Progenitor cell of endocrine pancreas (in vitro differentiated cells): ENCODE measurements at places on chromosomes 1 and 21. TPM values are rescaled to one million over a fixed set of nuclear protein-coding genes. Genes with fewer than 3 reads are reported as not detected.

- H3K27ac ChIP-seq = no peak overlapping the region
- DNase-seq = no peak
- peaks cover 82% of the 10 kb centered on the region for H3K27me3 ChIP-seq
- peaks cover 4% of the 10 kb centered on the region for H3K4me1 ChIP-seq
Observed at GRCh38 chr1:206907304-206907991, 10.2 kb downstream of the IL24 start.

Gene LENEP
- 0.84 TPM in 2 replicates for total RNA-seq

- H3K4me3 ChIP-seq = no peak overlapping the region
- H3K4me1 ChIP-seq = no peaks in the 10 kb centered on the region
- H3K36me3 ChIP-seq = no peaks in the 10 kb centered on the region
- no peak overlapping the region for H3K27ac ChIP-seq
- H3K27me3 ChIP-seq = no peaks in the 10 kb centered on the region
Observed at GRCh38 chr21:20020026-20020425, 978.2 kb upstream of the NCAM2 start.

DNA sequence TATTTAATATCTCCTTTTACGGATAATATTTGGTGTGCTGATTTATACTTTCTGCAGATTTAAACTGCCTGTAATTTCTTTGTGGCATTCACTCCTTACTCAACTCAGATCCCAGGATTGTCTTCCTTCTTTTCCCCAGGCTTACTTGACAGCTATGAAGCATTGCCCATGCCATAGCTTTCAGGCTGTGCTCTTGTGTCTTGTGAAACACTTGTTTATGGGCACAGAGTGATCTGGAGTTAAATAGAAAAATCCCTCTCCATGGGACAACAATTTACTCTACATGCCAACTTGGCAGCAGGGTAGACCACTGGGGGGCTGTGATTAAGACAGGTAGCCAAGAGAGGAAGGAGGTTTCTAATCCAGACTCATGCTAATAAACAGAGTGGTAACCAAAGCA lies 57.4 kb downstream of the PPP1R12B start:
- no peak overlapping the region for H3K27ac ChIP-seq
- H3K27me3 ChIP-seq = no peaks in the 10 kb centered on the region
- no peak for DNase-seq

DNA sequence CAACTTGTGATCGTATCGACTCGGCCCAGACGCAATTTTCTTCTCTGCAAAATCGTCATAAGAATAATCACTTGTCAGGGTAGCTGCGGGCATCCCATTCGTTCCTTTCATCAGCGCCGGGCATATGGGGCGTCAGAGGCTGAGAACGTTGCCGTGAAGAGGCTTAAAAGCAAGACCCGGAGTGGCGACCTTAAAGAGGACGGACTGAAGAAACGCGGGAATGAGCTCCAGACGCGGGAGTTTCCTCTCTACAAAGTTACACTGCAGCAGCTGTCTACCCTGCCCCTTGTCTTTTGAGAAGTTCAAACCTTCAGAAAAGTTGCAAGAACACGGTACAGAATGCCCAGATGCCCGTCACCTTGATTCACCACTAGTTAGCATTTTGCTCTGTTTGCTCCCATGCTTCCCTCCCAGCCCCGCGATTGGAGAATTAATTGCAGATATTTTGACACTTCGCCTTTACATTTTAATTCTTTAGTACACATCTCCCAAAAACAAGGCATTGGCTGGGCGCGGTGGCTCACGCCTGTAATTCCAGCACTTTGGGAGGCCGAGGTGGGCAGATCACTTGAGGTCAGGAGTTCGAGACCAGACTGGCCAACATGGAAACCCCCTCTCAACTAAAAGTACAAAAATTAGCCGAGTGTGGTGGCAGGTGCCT lies 967 bp downstream of the CENPS start:
- no peaks in the 10 kb centered on the region for H3K27me3 ChIP-seq
- H3K4me1 ChIP-seq = peaks cover 19% of the 10 kb centered on the region
- peak overlapping the region; percentile 94 for H3K27ac ChIP-seq

GRCh38 chr1:229264487-229264886 lies 6.4 kb upstream of the RAB4A start:
- H3K4me3 ChIP-seq = no peak overlapping the region
- no peak overlapping the region for H3K27ac ChIP-seq
- DNase-seq = no peak
- H3K27me3 ChIP-seq = no peaks in the 10 kb centered on the region
- peaks cover 17% of the 10 kb centered on the region for H3K36me3 ChIP-seq
- H3K4me1 ChIP-seq = peaks cover 3% of the 10 kb centered on the region

DNA sequence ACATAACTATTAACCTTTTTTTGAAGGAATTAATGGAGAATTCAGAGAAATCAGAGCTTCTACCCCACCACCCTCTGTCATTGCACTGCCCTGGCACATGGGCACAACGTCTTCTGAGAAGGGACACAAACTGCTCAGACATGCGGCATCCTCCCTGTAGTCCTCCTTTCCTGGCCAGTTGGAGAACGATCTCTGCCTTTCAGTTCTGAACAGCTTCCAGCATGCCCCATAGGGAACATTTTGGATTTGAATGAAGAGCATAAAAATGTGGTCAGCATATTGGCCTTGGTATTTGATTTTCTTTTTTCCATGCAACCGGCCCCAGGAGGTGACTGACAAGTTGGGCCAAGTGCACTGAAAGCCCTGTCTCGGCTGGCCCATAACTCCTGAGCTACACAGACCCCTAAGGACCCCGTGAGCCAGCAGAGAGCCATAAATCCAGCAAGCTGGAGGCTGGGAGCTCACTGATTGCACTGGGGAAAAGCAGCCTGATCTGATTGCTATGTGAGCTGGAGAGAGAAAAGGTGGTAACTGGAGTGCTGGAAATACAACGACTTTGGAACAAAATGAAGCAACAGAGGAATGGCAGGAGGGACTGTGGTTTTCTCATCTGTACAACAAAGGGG lies 10.9 kb upstream of the BLACAT1 start:
- no peak overlapping the region for H3K27ac ChIP-seq
- peaks cover 9% of the 10 kb centered on the region for H3K27me3 ChIP-seq
- H3K4me3 ChIP-seq = no peak overlapping the region
- H3K36me3 ChIP-seq = no peaks in the 10 kb centered on the region

Gene FAAH
- total RNA-seq = 36.6 and 38.6 TPM in 2 replicates

GRCh38 chr1:56803561-56804156 lies 15.5 kb downstream of the FYB2 start:
- no peaks in the 10 kb centered on the region for H3K27me3 ChIP-seq
- no peak overlapping the region for H3K4me3 ChIP-seq
- peaks cover 4% of the 10 kb centered on the region for H3K36me3 ChIP-seq
- peaks cover 4% of the 10 kb centered on the region for H3K4me1 ChIP-seq
- H3K27ac ChIP-seq = no peak overlapping the region

Gene HSD11B1
- total RNA-seq = not detected in 2 replicates

DNA sequence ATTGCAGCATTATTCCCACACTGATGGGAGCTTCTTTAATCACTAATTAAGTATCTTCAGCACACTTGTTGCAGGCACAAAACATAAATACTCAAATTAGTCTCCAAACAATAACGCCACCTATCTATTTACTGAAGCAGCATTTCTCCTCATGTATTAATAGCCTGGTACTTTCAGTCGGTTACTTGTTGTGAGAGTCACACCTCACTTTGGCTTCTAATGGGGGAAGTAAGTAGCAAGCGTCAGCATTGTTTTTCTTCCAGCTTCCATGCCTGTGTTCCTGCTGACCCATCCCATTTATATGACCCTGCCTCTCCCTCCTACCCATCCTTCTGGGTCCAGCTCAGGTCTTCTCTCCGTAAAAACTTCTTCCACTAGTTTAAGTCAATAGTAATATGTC lies 31.9 kb upstream of the DENND1B start:
- H3K27me3 ChIP-seq = no peaks in the 10 kb centered on the region
- H3K4me3 ChIP-seq = no peak overlapping the region

Gene CD101
- 2.8 and 3.3 TPM in 2 replicates for total RNA-seq

DNA sequence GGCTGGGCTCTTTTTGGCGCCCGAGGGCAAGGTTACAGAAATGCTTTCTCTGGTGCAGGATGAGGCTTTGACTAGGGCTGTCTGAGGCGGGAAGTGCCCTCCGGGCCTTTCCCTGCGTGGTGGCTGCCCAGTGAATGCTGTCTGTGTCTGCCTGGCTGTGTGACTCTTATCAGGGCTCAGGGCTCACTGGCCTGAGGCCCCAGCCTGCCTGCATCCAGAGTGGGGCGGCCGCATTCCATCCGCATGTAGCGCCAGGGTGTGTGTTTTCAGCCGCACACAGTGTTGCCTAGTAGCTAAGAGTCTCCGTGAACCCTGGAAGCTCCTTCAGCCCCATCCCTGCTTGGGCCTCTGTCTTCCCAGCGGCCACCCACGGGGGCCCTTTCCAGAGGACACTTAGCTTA lies 59.1 kb downstream of the FAAP20 start:
- no peaks in the 10 kb centered on the region for H3K27me3 ChIP-seq
- H3K27ac ChIP-seq = peak overlapping the region; percentile 97
- H3K4me3 ChIP-seq = peak overlapping the region; percentile 35
- H3K36me3 ChIP-seq = peaks cover 3% of the 10 kb centered on the region

Gene CXADR
- total RNA-seq = 58.1 and 65.9 TPM in 2 replicates

- peaks cover 7% of the 10 kb centered on the region for H3K36me3 ChIP-seq
- no peaks in the 10 kb centered on the region for H3K4me1 ChIP-seq
- H3K4me3 ChIP-seq = no peak overlapping the region
Observed at GRCh38 chr1:45116340-45116739, 90.1 kb downstream of the ZSWIM5 start.

DNA sequence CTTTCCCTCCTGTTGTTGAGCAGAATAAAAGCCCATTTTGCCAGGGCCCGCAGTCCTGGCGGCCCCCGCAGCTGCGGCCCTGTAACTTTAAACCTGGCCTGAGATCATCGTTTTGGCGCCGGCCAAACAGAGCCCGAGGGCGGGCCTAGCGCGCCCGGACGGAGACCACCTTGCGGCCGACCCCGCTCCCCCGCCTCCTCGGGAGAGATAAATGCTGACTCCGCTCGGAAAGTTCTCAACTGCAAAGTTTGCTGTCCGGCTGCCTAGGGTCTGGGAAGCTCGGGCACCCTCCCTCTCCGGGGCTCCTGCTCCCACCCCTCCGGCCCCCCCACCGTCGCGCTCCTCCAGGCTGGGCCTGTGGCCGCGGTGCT lies at the start of gene PDPN:
Gene PDPN, plus strand, starts transcription at position 238 of the 371 bp plus-strand sequence. CDS start 202 bp downstream, outside the sequence.
- DNase-seq = peak; percentile 37
- peaks cover 54% of the 10 kb centered on the region for H3K27me3 ChIP-seq
- H3K36me3 ChIP-seq = no peaks in the 10 kb centered on the region
- H3K27ac ChIP-seq = peak within 1 kb of the TSS; percentile 74
- peaks cover 6% of the 10 kb centered on the region for H3K4me1 ChIP-seq

GRCh38 chr1:31073044-31073443 lies 7.5 kb upstream of the PUM1 start:
- no peaks in the 10 kb centered on the region for H3K27me3 ChIP-seq
- no peak overlapping the region for H3K27ac ChIP-seq
- H3K4me1 ChIP-seq = peaks cover 5% of the 10 kb centered on the region
- no peak for DNase-seq
- H3K36me3 ChIP-seq = no peaks in the 10 kb centered on the region

DNA sequence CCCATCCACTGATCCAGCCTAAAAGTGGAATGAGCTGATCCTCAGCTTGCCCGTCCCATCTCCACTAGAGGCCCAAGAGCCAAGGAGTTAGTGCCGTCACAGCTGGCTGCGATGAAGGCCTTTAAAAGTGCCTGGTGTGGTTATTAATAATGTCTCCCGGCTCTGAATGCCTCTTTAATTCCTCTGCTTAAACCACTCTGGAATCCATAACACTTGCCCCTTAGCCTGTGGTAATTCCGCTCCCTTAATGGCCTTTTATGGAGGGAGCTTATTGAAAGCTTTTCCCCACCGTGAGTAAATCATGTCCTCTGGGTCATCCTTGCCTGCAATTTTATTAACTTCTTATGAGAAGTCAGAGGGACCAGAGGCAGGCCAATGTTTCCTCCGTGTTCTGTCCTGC lies 55.4 kb downstream of the UBIAD1 start:
- H3K27me3 ChIP-seq = peaks cover 17% of the 10 kb centered on the region
- no peak for DNase-seq
- no peaks in the 10 kb centered on the region for H3K36me3 ChIP-seq
- H3K4me3 ChIP-seq = no peak overlapping the region
- no peaks in the 10 kb centered on the region for H3K4me1 ChIP-seq

Gene PGBD5
- 12.6 and 16.2 TPM in 2 replicates for total RNA-seq

Gene FCAMR
- total RNA-seq = not detected in 2 replicates

Gene KRTAP12-2
- total RNA-seq = not detected in 2 replicates

Gene GJA8
- total RNA-seq = not detected in 2 replicates

- no peak overlapping the region for H3K4me3 ChIP-seq
- H3K27ac ChIP-seq = no peak overlapping the region
- no peak for DNase-seq
- peaks cover 10% of the 10 kb centered on the region for H3K4me1 ChIP-seq
Observed at GRCh38 chr1:19477284-19478249, 7.8 kb downstream of the CAPZB start.

GRCh38 chr1:11320153-11320936 lies 47.3 kb downstream of the UBIAD1 start:
- H3K27ac ChIP-seq = no peak overlapping the region
- peaks cover 18% of the 10 kb centered on the region for H3K27me3 ChIP-seq
- H3K36me3 ChIP-seq = no peaks in the 10 kb centered on the region
- no peak overlapping the region for H3K4me3 ChIP-seq
- H3K4me1 ChIP-seq = peaks cover 1% of the 10 kb centered on the region
- DNase-seq = peak; percentile 37

GRCh38 chr1:54928327-54928726 lies 41.3 kb upstream of the DHCR24 start:
- no peaks in the 10 kb centered on the region for H3K4me1 ChIP-seq
- H3K27me3 ChIP-seq = peaks cover 7% of the 10 kb centered on the region
- H3K27ac ChIP-seq = no peak overlapping the region
- peaks cover 1% of the 10 kb centered on the region for H3K36me3 ChIP-seq
- no peak overlapping the region for H3K4me3 ChIP-seq
- no peak for DNase-seq

DNA sequence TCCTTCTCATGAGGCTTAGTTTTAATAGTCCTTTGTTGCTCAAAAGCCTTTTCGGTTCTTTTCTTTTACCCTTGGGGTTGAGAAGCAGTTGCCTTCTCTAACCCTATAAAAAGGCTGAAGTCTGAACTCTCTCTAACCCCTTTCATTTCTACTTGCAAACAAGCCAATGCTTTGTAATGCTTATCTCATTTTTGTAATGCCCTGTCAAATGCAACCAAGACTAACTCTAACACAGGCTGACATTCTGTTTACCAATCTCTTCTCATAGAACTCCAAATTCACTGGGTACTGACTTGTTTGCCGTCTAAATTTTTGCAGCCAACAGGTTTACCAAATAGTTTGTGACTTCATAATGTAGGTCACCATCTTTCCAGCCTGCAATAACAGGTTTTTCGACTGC lies 233.9 kb upstream of the SNX7 start:
- peaks cover 1% of the 10 kb centered on the region for H3K36me3 ChIP-seq
- H3K4me1 ChIP-seq = peaks cover 40% of the 10 kb centered on the region
- H3K27ac ChIP-seq = peak overlapping the region; percentile 87
- H3K27me3 ChIP-seq = no peaks in the 10 kb centered on the region

Gene SSR2
- total RNA-seq = 299 and 301 TPM in 2 replicates

GRCh38 chr21:14064296-14064645 lies 146.5 kb downstream of the LIPI start:
- H3K27me3 ChIP-seq = no peaks in the 10 kb centered on the region
- H3K36me3 ChIP-seq = peaks cover 6% of the 10 kb centered on the region
- H3K4me1 ChIP-seq = no peaks in the 10 kb centered on the region
- H3K4me3 ChIP-seq = no peak overlapping the region
- H3K27ac ChIP-seq = no peak overlapping the region
- DNase-seq = no peak

Gene C1orf141
- 0.31 TPM in 1 of 2 replicates, not detected in the other for total RNA-seq

- no peaks in the 10 kb centered on the region for H3K36me3 ChIP-seq
- no peaks in the 10 kb centered on the region for H3K27me3 ChIP-seq
- peaks cover 21% of the 10 kb centered on the region for H3K4me1 ChIP-seq
Observed at GRCh38 chr1:183995322-183996039, 42.0 kb downstream of the COLGALT2 start.

Gene ETNK2
- total RNA-seq = 22.6 and 24.5 TPM in 2 replicates

Gene MIER1
- total RNA-seq = 31.8 and 32.5 TPM in 2 replicates

GRCh38 chr1:27887215-27888021 lies 15.1 kb downstream of the THEMIS2 start:
- no peaks in the 10 kb centered on the region for H3K4me1 ChIP-seq
- no peak for DNase-seq
- H3K27ac ChIP-seq = no peak overlapping the region
